ENCODE measurements at places on chromosomes 5 and 9. TPM values are rescaled to one million over a fixed set of nuclear protein-coding genes. Genes with fewer than 3 reads are reported as not detected.

LOX gene
- 91.1 TPM for total RNA-seq

GABRG2 gene
- under 0.01 TPM for total RNA-seq

CDK5RAP2 gene
- 21.2 TPM for total RNA-seq

CTSL gene
- total RNA-seq, result 163 TPM

TTC23L gene
- not detected for total RNA-seq

ZDHHC11B gene
- total RNA-seq, result not detected

PTGER4 gene
- 8.7 TPM for total RNA-seq

ECPAS gene
- total RNA-seq, result 99.3 TPM
